Inflammatory macrophage treated with lipopolysaccharide for 1 hour (primary cell): ENCODE measurements at places on chromosomes 7 and 10.

DNA sequence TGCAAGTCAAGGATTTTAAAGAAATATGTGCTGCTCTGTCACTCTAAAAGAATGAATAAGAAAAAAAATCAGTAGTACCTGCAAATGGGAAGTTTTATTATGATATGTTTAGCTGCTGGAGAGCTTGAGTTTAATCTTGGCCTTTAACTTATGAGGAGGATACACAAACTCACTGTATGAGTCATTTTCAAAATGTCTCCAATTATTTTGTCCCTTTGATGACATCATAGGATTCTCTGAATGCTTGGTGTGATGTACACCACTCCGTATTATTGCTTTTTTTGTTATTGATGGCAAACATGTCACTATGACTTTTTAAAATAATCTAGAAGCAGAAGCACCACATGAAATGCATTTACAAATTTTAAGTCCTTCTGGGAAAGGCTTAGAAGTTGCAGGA, 125.8 kb downstream of the RALA start:
- no peak for DNase-seq

DNA sequence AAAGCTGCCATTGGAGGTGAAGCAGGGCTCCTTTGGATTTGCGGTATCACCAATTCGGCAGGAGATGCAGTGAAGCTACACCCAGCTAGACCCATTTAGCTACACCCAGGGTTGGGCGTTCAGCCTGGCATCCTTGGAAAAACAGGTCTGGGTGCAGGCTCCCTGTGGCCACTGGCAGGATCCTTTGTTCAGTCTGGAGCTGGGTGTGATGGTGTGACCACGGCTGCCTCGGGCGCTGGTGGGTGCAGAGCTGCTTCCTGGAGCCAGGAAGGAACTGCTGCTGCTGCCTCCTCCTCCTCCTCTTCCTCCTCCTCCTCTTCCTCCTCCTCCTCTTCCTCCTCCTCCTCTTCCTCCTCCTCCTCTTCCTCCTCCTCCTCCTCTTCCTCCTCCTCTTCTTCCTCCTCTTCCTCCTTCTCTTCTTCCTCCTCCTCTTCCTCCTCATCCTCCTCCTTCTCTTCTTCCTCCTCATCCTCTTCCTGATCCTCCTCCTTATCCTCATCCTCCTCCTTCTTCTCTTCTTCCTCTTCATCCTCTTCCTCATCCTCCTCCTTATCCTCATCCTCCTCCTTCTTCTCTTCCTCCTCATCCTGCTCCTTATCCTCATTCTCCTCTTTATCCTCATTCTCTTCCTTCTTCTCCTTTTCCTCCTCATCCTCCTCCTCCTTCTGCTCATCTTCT, 84.0 kb downstream of the GRK5 start:
- no peak for DNase-seq

GRCh38 chr7:35681231-35682029, 13.5 kb downstream of the HERPUD2 start:
- DNase-seq, result peak; percentile 29

DNA sequence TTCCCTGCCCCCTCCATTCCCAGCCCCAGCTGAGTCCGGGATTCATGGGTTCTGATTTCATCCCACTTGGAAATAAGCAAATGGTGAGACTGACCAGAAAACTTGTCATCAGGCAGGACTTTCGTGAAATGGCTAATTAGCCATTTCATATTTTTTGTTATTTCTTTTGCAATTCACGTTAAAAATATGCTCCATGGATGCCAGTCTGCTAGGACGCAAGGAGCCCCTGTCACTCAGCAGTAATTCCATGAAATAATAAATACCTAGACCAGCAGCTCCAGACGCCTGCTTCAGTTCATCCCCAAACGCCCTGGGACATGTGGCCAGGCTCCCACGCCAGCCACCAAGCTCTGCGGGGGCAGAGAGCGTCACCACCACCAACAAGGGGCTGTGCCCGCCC, 111.0 kb downstream of the TRIL start:
- DNase-seq, result no peak

DNA sequence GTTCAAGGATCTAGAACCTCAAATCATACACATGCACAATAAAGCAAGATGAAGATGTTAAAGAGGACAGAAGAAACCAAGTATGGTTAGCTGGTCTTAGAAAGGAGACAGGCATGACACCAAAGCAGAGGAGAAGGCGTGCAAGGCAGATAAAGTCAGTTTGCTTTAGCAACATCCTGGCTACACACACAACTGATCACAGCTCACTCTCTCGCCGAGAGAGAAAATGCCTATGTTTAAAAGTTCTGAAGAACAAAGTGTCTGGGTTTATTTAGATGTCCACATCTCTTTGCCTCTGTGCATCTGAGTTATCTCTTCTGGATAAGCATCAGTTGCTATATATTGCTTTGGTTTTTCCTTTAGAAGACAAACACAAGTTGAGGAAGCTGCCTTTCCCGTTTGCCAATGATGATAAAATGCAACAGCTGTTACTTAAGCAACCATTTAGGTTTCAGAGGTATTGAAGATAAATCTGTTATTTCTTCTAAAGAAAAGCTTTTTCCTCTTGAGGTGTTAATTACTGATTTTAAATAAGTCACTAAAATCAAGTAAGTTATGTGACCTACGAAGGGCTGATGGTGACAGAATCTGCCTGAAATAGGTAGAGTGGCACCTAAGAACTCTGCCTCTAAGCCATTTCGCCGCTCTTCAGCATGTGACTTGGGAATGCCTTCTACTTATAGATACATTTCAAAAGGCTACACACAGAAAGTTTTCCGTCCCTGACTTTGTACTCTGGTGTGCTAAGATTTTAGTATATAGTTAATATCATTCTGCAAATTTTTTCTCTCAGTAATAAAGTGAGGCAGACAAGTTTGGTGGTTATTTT, 146.2 kb upstream of the ASAH2 start:
- DNase-seq, result no peak

- no peak for DNase-seq
These were observed 271.6 kb downstream of the RPS24 start for GRCh38 chr10:78305311-78305710.
